ENCODE measurements at places on chromosomes 12 and 14. TPM values are rescaled to one million over a fixed set of nuclear protein-coding genes. Genes with fewer than 3 reads are reported as not detected.

GRCh38 chr12:130357729-130358330 is 20.1 kb downstream of the PIWIL1 start:
- no peak for DNase-seq

DNA sequence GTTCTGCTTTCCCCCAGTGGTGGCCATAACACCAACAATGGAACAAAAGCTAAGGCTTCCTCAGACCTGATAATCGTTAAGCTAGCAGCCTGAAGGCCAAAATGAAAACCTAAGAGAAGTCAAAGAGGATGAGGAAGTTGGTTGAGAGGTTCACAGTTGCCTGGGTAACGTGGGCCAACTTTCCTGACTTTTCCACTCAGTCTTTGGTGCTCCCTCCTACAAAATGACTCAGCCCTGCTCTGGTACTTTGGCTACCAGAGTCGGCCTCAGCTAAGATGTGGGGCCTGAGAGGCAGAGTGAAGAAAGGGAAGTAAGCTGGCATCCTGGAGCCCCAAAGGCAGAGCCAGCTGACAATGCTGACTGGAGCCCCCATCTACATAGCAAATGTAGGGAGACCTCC is 14.9 kb upstream of the FKBP11 start:
- DNase-seq = no peak

Gene MYBPC1
- total RNA-seq = not detected

DNA sequence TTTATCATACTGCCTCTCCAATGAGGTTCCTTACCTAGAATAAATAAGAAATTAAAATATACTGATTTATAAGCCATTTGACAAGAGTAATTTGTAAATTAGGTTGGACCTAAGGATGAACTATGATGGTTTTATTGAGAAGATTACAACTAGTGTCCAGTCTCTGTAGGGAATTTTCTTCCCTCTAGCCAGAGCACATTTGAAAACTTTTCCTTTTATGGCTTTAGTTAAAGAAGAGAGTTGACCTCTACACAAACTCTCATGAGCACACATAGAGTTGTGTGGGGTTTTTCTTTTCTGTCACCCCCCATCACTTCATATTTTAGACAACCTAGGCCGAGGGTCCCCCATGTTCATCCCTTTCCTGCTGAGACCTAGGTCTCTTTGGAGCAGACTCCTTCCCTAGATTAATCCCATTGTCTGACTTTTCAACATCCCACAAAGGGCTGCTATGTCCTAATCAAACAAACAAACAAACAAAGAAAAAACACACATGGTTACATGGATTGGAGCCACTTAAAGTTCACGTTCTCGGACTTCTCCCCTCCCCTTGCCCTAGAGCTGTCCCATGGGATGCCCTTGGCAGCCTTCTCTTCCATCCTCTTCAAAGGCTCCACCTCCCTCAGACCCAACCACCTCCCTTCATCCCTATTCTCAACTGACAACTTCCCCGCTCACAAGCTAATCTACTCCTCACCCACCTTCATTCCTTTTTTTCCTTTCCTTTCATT is 40.7 kb downstream of the GPR135 start:
- no peak for DNase-seq

Gene WNT1
- not detected for total RNA-seq

DNA sequence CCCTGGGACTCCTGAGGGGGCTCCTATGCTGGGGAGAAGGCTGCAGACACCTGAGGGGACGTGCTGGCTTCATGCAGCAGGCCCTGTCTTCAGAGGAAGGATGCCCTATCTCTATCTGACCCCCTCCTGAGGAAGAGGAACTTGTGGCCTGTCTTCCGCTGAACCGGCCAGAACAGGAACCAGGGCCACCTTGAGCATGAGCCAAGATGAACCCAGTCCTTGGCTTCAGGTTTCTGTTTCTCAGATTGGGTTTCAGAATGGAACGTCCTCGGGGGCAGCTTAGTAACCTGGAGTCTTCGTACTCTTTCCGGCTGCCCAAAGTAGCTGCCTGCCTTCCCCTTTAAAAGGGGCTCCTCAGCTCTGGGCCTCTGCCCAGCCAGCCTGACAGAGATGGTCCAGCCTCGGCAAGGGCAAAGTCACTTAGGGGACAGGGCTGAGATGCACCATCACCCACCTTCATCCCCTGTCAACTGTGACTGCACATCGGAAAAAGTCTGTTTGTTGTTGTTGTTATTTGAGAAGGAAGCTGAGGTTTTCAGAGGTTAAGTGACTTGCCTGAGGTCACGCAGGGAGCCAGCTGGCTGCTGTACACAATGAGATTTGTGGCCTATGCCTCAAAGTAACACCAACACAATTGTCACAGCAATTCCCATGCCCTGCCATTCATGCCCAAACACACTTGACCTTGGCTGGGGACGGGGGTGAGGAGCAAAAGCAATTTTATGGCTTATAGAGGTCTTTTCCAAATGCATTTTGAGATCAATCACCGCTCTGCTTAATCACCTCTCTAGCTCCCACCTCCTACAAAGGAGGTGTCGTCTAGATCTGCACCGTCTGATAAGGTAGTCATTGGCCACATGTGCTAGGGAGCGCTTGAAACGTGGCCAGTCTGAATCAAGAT is 13.4 kb downstream of the ASB2 start:
- peak; percentile 46 for DNase-seq

DNA sequence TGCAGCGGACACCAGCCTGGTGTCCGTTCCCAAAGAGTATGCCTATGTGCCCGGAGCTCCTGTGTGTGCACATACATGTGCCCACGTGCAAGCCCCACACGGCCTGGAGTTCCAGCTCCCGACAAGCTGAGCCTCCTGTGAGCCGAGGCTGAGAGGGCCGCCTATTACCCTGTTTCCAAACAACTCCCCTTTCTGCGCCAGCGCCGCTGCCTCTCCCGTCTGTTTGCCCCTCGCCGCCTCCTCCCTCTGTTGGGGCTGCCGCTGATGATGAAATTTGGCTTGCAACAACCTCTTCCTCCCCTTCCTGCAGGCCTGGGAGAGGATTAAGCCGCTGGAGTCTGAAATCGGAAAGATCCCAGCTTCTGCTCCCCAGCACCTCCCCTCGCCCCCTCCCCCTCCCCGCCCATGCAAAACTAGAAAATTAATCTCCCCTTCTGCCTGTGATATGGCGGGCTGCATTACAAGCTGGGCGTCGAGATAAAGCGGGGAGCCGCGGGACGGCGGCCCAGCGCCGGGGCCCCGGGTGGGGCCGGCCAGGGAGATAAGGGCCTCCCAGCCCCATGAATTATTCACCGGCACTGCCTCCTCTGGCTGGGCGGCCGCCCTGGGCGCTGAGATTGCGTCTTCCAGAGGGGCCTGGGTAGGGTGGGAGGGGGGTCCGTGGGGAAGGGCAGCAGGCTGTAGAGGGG is 6.8 kb upstream of the ASIC1 start:
- no peak for DNase-seq

Gene CLEC9A
- not detected for total RNA-seq

Gene HPD
- not detected for total RNA-seq

DNA sequence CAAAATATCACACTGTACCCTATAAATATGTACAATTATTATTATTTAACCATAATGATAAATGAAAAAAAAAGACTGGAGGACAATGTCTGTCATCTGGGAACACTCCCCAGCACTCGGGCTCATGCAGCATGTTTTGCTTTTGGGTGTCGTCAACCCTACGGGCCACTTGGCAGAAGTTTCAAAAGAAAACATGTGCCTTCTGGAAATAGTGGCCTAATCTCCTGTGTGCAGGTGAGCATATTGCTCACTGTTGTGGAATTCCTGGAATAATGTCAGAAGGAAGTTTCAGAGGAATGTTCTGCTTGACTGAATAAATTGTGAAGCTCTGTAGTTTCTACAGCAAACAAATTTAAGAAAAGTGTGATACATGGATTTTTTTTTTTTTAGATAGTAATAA is 298.3 kb downstream of the SSPN start:
- no peak for DNase-seq

Gene KRT77
- total RNA-seq = not detected

DNA sequence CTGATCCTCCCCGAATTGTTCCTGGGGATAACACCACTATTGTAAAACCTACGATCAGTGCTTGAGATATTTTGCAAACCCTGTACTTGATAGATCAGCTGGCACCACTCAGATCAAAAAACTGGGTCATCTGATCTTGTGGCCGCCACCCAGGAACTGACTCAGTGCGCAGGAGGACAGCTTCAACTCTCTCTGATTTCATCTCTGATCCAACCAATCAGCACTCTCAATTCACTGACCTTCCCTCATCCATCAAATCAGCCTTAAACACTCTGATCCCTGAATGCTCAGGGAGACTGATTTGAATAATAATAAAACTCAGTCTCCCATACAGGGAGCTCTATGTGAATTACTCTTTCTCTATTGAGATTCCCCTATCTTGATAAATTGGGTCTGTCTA is 4.2 kb upstream of the XPOT start:
- no peak for DNase-seq

- DNase-seq = no peak
Observed at GRCh38 chr14:86221755-86222154, 691.8 kb downstream of the FLRT2 start.

Gene GPD1
- total RNA-seq = 0.55 TPM
